ENCODE measurements at places on chromosomes 13 and 19.
A peak's percentile ranks its signal among the peaks of the same experiment; 100 is the strongest.

DNA sequence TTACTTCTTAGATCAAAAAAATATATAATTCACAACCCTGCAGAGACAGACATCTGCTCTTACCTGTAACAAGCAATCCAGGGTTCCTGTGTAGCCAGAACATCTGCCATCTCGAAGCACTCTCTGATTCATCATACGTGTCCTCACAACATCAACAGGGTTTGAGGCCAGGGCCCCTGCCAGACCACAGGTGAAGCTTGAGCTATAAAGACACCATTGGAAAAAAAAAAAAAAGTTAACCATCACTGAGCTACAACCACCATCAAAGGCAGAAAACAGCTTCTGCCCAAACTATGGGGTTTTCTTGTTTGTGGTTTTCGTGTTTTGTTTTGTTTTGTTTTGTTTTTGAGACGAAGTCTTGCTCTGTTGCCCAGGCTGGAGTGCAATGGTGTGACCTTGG lies 19.3 kb downstream of the SLC25A30 start:
- no peak for DNase-seq

GRCh38 chr13:27442797-27443196 lies 7.6 kb downstream of the MTIF3 start:
- DNase-seq: no peak

- DNase-seq: peak; percentile 13
These were observed 121.0 kb downstream of the COG6 start for GRCh38 chr13:39776439-39776838.

DNA sequence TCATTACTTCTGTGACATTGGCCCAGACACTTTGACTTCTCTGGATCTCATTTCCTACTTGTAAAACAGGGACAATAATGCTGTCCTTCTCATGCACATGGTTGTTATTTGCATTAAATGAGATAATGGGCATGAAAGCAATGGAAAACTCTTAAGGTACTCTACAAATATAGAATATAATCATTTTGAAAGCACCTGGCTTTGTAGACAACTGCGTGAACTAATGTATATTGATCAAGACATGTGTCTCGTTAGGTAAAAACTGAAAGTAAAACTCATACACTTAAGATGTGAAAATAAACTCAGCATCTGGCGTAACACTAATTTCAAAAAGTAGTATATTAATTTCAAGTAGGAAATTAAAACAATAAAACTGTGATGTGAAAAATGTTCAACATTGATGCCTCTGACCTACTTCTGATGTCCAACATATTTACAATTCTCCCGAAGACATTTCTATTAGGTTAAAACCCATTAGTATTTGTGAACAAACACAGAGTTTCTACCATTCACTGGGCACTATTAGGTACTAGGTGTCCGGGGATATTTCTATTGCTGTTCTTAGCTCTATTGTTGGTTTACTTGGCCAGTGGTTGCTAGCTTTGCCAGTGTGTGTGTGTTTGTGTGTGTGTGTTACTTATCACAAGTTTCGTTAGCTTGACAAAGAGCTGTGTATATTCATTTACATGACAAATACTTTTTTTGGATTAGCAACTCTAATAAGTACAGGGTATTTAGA lies 220.5 kb downstream of the KCNRG start:
- DNase-seq: no peak

GRCh38 chr13:29496241-29496712 lies 99.2 kb downstream of the SLC7A1 start:
- DNase-seq: no peak

- no peak for DNase-seq
These were observed 1.3 kb downstream of the CCDC8 start for GRCh38 chr19:46411925-46412649.

DNA sequence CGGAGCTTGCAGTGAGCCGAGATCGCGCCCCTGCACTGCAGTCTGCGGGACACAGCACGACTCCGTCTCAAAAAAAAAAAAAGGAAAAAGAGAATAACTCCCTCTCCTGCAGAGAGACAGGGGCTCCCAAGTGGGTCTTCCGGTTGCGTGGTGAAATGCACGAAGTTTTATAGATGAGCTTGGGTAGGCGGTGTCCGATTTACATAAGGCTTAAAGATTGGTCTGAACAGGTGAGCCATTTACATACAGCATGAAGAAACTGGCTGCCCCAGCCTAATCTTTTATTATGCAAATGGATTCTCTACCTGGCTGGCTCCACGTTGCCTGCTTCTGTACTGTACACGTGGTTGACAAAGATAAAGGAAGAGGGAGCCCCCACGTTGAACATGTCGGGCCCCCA lies 19.5 kb downstream of the ADGRE2 start:
- no peak for DNase-seq

DNA sequence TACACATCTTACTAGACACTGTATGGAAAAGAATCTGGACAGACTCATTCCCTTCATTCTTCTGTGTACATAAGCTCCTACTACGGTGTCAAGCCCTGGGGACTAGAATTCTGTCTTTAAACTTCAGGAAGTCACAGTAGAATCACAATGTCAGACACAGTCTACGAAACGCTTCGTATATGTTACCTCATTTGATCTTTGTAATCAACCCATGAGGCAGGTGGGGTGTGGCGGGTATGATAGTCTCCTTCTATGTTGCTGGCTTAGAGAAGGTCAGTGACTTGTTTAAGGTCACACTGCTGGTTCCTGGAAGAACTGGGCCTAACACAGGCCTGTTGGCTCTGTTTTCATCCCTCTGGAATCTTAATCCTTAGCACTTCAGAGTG lies 32.2 kb upstream of the TPT1 start:
- DNase-seq: no peak

DNA sequence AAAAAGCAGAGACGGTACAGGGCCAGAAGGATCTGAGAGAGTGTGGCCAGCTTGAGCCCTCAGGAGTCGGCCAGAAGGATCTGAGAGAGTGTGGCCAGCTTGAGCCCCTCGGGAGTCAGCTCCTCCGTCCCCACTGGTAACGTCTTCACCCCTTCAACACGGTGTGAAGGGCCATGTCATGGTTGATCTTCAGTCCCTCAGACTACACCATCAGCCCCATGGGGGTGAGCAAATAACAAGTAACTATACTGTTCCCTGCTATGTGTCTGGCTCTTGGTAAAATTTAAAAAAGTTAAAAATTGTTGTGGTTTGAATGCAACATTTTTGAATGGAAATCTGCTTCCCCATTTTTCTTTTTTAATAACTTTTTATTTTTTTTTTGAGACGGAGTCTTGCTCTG lies 1.6 kb upstream of the ZNF8 start:
- no peak for DNase-seq

DNA sequence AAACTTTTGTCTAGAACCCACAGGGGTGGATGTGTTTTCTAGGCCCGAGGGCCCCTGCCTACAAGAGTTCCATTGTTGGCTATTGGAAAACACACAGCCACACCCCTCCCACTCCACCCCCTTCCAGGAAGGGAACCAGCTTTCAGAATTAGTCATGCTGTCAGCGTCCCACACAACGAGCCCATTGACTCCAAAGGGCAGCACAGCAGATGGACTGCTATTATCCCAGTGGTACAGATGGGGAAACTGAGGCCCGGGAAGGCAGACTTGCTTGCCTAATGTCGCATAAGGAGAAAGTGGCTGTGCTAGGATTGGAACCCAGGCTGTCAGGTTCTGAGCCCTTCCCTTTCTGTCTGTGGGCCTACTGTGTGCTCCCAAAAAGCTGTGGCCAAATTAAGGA lies 8.1 kb upstream of the FXYD3 start:
- DNase-seq: peak; percentile 34

DNA sequence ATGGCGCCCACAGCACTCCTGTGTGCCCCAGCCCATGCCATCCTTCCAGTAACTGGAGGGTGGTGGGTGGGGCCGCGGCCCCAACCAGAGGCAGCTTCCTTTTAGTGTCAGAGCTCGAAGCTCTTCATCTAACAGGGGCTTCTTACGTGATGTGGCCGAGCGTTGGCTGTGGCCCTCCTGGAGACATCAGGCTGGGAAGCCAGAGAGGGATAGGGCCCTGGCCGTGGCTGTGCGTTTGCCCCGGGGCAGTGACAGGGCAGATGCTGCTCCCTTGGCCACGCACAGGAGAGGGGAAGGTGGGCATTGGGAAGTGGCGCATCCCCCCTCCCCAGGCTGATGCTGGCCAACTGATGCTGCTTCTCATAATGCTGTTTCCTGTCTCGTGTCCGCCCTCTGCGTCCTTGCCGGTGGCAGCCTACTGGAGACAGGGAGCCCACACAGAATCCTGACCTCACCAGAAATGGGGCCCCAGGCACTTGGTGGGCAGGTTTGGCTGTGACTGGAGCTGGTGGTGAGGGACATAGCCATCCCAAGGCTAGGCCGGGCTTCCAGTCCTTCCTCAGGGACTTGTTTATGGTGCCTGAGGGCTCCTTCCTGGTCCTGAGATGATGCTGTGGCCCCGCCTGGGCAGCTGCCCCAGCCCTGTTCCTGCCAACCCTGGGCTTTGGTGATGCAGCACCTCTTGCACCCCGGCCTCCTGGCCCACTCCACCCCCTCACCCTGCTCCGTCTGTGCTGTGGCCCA lies 34.3 kb downstream of the ATP4B start:
- DNase-seq: no peak

GRCh38 chr13:29402166-29402636 lies 193.3 kb downstream of the SLC7A1 start:
- no peak for DNase-seq

GRCh38 chr13:77863144-77863543 lies 55.5 kb downstream of the EDNRB start:
- DNase-seq: no peak

GRCh38 chr13:77291774-77292173 lies 35.1 kb downstream of the MYCBP2 start:
- no peak for DNase-seq

DNA sequence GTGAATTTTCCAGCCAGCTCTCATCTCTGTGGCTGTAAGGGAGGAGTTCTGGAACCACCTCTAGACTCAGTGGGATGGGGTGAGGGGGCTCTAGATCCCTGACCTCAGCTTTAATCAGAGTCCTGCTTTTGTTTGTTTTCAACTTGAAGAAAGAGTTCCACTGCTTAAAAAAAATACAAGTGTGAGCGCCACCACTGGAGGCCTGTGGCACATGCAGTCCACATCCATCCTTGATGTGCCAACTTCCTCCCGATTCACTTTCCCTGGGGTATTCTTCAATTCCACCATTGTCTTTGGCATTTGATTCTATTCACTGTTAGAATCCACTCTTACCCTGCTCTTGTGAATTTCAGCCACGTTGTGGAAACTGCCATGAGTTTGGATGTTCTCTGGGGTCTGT lies 62.4 kb upstream of the GJB6 start:
- DNase-seq: no peak

DNA sequence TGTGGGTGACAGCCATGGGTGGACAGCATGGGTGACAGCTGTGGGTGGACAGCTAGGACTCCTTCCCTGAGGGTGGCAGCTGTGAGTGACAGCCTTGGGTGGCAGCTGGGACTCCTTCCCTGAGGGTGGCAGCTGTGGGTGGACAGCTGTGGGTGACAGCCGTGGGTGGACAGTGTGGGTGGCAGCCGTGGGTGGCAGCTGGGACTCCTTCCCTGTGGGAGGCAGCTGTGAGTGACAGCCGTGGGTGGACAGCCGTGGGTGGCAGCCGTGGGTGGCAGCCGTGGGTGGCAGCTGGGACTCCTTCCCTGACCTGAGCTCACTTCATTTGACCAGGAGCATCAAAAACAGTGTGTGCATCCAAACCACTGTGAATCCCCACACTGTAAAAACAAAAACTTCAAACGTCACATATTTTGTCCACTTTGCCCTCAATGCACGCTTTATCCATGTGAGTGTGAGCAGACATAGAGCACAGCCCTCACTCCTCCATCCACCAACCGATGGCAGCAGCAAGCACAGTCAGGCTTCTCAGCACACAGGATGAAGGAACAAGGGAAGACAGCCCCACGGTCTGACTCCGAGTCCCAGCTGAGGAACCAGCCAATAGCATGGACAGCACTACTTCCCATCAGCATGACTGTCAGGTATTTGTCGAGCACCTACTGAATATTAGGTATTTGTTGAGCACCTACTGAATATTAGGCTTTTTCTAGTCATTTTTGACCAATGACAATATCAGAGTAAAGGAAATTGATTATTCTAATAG lies 1.6 kb upstream of the CFAP97D2 start:
- DNase-seq: no peak

DNA sequence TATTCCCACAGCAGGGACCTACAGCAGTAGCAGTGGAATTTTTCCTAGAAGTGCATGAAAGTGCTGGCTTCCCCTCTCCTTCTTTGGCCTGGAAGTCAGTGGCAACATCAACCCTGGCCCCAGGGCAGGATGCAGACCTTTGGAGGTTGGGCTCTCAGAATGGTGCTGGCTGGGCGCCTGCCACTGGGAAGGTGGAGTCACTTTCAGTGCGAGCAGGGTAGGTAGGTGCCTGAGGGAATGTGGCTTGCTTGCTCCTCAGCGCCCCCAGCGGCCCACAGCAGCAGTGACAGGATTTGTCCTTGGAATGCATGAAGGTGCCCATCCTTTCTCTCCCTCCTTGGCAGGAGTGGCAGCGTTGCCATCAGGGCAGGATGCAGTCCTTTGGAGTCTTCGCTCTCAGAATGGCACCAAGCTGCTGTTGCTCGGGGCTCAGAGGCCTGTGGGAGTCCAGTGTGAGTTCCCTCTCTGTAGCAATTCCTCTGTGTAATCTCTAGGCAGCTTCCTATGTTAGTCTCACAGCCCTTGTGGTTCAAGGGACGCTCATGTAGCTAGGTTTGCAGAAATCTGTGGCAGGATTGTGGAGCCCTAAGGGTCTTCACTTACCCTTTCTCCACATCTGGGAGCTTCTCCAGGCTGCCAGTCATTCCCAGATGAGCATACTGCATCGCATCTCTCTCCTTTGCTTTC lies 354.4 kb upstream of the DACH1 start:
- no peak for DNase-seq

DNA sequence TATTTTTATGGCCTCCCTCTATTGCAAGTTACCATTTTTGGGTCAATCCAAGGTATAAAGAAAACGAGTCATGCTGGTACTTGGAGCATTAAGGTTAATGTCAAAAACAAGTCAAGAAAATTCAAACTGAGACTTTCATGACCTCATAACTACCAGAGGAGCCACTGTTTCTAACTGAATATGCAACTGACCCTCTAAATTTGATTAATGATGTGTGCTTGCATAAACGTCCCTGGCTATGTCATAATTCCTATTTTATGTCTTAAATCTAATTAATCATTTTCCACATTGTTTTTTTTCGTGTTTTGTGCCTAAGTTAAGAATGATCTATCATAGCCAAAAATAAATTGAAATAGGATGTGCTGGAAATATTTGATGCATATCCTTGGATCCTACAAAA lies 396.7 kb upstream of the GPC6 start:
- DNase-seq: no peak

DNA sequence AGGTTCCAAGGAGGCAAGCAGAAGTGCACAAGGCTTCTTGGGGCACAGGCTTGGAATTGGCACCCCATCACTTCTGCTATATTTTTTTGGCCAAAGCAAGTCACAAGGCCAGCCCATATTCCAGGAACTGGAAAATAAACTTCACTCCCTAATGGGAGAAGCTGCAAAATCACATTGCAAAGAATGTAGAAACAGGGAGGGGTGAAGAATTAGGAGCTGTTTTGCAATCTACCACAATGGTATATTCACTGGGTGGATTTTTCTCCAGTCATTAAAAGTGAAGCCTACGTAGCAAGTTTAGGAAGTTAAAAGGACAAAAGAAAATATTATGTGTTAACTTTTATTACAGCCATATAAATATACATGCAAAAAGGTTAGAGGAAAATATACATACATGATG lies 464.8 kb downstream of the COG6 start:
- DNase-seq: peak; percentile 64

Data from stromal cell of bone marrow (primary cell).